M059J (cell line): ENCODE measurements at places on chromosomes 7 and 10. TPM values are rescaled to one million over a fixed set of nuclear protein-coding genes. Genes with fewer than 3 reads are reported as not detected.

The GRM3 gene
- total RNA-seq, result not detected in 2 replicates

The CCDC201 gene
- total RNA-seq, result not detected in 2 replicates

The CYP3A5 gene
- total RNA-seq, result 0.05 and 0.15 TPM in 2 replicates

The HOXA6 gene
- 3.7 TPM in 1 of 2 replicates, not detected in the other for total RNA-seq

The CYP17A1 gene
- total RNA-seq, result not detected in 2 replicates

DNA sequence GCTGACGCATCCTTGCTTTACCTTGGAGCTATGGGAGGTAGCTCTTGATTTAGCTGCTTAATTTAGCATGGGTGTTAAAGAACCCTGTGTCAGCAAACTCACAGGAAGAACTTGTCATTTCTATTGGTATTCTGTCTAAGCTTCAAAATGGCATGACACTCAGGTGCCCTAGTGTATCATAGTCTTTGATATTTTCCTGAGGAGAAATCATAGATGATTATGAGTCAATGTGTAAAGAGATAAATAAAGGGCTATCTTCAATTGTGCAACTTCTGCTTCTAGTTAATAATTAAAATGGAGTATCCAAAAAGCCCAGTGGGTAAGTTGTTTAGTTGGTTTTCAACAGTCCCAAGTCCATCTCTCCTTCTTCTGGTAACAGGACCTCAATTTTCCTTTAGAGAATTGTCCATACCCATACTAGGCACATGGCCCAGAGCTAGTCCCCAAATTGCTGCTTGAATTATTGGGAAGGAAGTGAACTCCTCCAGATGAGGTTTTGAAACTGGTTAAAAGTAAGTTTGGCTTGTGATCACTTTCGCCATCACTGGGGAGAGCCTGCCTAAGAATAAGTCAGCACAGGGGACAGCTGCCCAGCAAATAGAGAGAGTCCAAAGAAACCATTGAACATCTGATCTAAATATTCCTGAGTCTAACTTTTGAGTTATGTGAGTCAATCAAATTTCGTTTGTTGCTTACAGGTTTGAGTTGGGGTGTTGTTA is 169.0 kb upstream of the PHYHIPL start:
- no peak for DNase-seq

GRCh38 chr10:50422259-50422658 is 170.9 kb upstream of the ASAH2 start:
- no peak for DNase-seq

DNA sequence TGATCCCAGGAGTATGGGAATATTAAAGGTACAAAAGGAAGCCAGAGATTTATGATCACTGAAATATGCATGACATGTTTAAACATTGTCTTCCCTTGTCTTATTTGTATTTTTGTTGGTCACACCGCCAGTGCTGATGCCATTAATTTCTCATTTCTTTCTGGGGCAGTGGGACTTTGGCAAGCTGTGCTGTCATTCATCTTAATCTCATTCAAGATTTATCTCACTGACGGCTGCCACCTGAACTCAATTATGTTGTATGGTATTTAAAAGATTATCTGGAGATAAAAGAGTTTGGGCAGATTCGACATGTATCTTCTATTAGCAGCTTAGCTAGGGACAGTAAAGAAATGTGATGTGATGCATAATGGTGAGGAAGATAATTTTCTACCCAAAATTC is 284.9 kb upstream of the PLXDC2 start:
- no peak for DNase-seq

DNA sequence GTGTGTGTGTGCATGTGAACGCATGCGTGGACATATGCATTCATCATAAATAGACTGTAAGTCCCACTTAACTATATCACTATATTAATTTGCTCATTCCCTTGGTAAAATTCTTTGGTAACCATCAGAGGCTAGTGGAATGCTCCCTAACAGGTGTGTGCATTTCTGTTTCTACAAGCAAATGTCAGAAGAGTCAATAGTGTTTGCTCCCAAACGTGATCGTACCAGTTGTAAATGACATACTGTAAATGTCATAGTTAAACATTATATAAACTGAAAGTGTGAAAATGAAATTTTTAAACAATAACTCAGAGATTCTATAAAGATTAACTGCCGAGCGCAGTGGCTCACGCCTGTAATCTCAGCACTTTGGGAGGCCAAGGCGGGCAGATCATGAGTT is 94.6 kb downstream of the ANLN start:
- no peak for DNase-seq
